ENCODE measurements at places on chromosomes 16 and 17. TPM values are rescaled to one million over a fixed set of nuclear protein-coding genes. Genes with fewer than 3 reads are reported as not detected.

The CD300E gene
- 0.79 TPM for polyA plus RNA-seq

DNA sequence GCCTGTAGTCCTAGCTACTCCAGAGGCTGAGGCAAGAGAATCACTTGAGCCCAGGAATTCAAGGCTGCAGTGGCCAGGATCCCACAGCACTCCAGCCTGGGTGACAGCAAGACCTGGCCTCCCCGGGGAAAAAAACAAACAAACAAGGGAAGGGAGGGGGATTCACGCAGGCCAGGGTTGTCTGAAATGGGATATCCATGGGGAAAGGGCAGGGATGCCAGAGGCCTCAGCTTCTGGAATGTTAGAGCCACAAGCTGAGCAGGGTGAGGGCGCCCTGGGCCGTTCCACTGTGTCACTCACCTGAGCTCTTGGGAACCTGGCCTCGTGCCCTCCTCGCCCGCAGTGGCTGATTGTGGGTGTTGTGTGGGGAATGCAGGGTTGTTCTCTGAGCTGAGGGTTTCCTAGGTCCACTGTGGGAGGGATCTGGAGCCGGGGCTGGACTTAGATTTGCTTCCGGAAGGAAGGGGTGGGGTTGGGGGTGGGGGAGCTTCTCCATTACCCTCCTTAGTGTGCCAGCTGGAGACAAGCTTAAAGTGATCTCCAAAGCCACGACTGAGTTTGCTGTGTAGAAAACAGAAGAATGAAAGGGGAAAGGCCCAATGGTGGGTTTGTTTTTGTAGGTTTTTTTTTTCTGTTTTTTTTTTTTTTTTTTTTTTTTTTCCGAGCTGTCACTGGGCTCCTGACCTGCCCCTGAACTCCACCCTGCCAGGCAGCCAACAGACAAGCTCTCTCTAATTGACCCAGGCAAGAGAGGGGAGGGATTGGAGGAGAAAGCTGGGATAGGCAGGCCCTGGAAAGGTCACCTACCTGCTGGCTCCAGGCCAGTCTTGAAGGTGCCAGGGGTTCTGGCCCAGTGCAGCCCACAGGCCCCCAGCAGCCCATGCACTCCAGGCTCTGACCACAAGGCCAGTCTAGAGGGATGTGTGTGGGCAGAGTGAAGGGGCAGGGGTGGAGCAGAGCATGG is at the start of gene SULT1A1:
TSS of gene SULT1A1 (minus strand) at position 414 of the 964 bp plus-strand sequence. CDS start 1,189 bp downstream, outside the sequence.
- DNase-seq, result no peak

DNA sequence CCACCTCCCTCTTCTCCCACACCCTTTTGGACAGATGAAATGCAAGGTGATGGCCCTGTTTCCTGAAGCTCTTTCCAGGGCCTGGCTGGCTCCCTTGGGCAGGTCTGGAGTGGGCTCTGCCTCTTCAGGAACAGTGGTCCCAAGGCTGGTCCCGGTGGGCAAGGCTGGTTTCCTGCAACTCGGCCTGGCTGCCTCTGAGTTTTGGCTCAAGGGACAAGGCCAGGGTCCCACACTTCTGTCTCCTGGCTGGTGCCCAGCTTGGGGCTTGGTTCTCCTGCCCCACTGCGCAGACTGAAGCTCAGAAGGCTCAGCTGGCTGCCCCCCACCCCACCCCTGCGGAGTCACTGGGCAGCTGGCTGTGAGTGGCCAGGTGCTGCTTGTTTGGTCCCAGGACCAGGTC is 3.8 kb upstream of the ACTG1 start:
- DNase-seq, result no peak

GRCh38 chr17:63399316-63399715 is 46.8 kb downstream of the CYB561 start:
- DNase-seq, result no peak

DNA sequence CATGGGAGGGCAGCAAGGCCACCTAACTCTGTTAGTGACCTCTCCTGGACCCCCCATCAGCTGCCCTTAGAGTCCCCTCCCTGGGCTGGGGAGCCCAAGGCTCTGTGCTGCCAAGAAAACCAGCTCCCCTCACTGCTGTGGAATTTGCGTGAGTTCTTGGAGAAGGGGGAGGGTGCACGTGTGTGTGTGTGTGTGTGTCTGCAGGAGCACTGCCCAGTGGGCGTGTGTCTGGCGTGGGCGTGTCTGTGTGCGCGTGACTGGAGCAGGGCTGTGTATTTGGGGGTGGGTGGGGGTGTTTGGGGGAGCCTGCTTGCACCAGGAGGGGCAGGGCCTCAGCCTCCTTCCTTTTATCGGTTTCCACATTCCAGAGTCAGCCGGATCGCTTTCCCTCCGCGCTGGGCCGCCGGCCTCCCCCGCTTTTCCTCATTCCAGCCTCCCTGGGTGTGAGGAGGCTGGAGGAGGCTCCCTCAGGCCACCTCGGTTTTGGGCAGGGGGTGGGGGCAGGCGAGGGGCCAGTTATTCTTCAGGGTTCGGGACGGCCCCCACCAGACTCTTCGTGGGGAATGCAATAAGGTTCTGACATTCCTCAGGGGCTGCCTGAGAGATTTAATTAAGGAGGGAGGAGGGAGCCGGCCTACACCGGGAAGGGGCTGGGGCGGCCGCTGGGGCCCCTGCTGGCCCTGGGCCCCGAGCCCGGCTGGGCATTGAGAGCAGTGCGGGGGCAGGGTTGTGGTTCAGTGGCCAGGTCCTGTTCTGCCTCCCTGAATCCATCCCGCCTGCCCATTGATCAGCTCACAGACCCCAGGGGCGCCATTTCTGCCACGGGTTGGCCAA is 2.5 kb downstream of the VASN start:
- no peak for DNase-seq
